ENCODE measurements at places on chromosomes 2 and 18. TPM values are rescaled to one million over a fixed set of nuclear protein-coding genes. Genes with fewer than 3 reads are reported as not detected.
A peak's percentile ranks its signal among the peaks of the same experiment; 100 is the strongest.

GRCh38 chr2:237733677-237734300 is 64.8 kb upstream of the RBM44 start:
- peaks cover 27% of the 10 kb centered on the region for H3K36me3 ChIP-seq
- H3K4me3 ChIP-seq: no peak overlapping the region
- H3K4me1 ChIP-seq: peaks cover 24% of the 10 kb centered on the region

DNA sequence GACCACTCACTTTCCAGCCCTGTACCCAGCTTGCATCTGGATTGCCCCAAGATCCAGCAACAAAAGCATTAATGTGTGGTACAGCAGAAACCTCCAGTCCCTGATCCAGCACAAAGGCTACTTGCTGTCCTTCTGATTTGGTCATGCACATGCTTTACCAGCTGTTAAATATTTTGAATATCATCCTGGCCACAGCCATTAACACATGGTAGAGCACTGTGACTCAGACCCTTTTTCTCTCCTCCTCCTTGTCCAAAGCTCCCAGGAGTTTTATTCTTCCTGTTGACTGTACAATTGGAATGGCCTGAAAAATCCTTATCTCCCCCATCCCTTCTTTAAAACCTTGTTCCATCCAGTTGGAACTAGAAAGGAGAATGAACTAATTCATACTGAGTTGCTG is 419.7 kb upstream of the TNP1 start:
- H3K4me3 ChIP-seq: no peak overlapping the region
- no peak for DNase-seq
- H3K27ac ChIP-seq: no peak overlapping the region

DNA sequence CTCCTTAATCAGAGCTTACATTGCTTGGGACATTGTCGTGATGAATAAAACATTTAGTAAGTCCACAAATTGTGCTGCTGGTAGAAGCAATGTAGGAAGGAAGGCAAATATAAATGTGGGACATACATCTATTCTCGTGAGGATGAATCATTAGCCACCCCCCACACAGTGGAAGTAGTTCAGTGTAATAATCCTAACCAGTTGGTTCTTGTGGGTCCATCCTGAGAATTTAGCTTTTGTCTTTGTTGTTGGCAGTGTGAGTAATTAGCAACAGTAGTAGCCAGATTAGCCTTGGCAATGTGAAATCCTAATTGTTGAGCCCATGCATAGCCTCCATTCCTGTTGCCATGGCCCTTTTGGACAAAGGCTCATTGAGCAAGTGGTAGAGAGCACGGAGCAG is 532.1 kb downstream of the FBXO15 start:
- no peak overlapping the region for H3K4me3 ChIP-seq
- no peaks in the 10 kb centered on the region for H3K36me3 ChIP-seq
- no peak overlapping the region for H3K27ac ChIP-seq
- H3K4me1 ChIP-seq: no peaks in the 10 kb centered on the region
- H3K27me3 ChIP-seq: no peaks in the 10 kb centered on the region
- DNase-seq: no peak

MERTK gene
- 0.88 TPM for total RNA-seq

DNA sequence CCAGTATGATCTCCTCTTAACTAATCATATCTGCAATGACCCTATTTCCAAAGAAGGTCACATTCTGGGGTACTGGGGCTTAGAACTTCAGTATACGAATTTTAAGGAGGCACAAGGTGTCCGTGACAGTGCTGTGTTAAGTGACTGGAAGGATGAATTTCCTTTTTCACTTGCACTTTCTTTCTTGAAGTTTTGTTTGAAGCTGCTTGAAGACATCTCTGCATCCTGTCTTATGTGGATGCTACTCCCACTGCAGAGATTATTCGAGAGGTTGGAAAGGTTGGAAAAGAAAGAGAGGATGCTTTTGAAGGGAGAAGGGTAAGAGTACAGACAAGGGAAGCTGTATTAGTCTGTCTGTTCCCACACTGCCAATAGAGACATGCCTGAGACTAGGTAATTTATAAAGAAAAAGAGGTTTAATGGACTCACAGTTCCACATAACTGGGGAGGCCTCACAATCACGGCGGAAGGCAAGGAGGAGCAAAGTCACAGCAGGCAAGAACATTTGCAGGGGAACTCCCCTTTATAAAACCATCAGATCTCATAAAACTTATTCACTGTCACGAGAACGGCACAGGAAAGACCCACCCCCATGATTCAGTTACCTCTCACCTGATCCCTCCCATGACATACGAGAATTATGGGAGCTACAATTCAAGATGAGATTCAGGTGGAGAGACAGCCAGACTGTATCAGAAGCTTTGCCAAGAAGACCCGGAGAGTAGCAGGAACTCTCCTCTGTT is 3.6 kb upstream of the RNF144A start:
- peak; percentile 61 for DNase-seq
- H3K27me3 ChIP-seq: no peaks in the 10 kb centered on the region
- H3K4me3 ChIP-seq: peak overlapping the region; percentile 6

SKOR2 gene
- total RNA-seq: not detected

DNA sequence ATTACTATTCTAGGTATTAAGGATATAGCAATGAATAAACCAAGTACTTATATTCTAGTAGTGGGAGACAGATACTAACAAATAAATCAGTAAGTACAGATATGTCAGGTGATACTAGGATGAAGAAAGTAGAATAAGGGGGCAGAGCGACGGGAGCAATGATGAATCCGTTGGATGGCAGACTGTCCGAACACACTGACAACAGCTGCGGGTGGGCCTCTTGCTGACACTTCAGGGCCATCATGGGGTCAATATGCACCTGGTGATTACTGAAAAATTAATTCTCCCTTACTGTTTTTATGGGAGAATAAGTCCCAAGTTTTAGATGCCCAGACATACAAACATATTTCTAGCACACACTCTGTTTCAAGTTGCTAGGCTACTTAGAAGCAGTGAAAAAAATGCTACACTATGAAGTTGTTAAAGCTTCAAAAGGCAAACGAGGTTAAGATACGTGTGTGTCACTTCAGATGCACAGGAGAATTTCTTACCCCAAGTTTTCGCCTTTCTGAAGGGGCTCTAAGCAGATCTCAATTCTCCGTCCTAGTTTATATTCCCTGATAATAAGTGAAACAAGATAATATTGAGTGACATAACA is 78.7 kb downstream of the USP40 start:
- no peak overlapping the region for H3K27ac ChIP-seq
- H3K4me3 ChIP-seq: no peak overlapping the region
- no peaks in the 10 kb centered on the region for H3K4me1 ChIP-seq
- DNase-seq: no peak
- peaks cover 8% of the 10 kb centered on the region for H3K36me3 ChIP-seq

HRH4 gene
- not detected for total RNA-seq

GRCh38 chr18:30163573-30163972 is 879.0 kb downstream of the DSC3 start:
- no peak overlapping the region for H3K27ac ChIP-seq
- H3K27me3 ChIP-seq: no peaks in the 10 kb centered on the region
- H3K4me1 ChIP-seq: no peaks in the 10 kb centered on the region
- H3K4me3 ChIP-seq: no peak overlapping the region

DNA sequence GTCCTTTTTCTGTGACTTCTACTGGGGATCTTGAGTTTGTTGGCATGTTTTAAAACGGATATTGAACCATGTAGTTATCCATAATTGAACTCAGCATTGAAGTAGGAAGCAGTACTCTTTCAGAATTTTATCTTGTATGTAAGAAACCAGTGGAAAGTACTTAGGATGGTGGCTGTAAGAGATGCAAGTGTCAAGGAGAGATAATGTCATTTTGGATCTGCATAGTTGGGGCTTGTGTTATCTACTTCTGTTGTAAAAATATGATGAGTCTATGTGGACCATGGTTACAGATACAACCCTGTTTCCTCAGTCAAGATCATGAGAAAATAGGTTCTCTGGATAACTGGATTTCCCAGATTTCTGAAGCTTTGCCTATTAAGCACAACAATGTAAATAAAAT is 113.7 kb downstream of the NAB1 start:
- H3K36me3 ChIP-seq: no peaks in the 10 kb centered on the region
- peaks cover 6% of the 10 kb centered on the region for H3K4me1 ChIP-seq
- no peak overlapping the region for H3K27ac ChIP-seq
- DNase-seq: no peak
- H3K4me3 ChIP-seq: no peak overlapping the region

INHBB gene
- total RNA-seq: not detected

TEKT4 gene
- not detected for total RNA-seq

DNA sequence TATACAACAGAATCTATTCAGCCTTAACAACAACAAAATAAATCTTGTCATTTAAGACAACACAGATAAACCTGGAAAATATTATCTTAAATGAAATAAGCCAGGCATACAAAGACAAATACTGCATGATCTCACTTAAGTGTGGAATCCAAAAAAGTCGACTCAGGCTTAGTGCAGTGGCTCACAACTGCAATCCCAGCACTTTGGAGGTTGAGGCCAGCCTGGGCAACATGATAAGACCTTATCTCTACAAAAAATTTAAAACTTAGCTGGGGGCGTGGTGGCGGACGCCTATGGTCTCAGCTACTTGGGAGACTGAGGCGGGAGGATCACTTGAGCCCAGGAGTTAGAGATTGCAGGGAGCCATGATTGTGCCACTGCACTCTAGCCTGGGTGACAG is 75.2 kb upstream of the RNU4ATAC start:
- no peak overlapping the region for H3K27ac ChIP-seq
- H3K4me1 ChIP-seq: no peaks in the 10 kb centered on the region
- no peaks in the 10 kb centered on the region for H3K27me3 ChIP-seq
- peaks cover 34% of the 10 kb centered on the region for H3K36me3 ChIP-seq

DNA sequence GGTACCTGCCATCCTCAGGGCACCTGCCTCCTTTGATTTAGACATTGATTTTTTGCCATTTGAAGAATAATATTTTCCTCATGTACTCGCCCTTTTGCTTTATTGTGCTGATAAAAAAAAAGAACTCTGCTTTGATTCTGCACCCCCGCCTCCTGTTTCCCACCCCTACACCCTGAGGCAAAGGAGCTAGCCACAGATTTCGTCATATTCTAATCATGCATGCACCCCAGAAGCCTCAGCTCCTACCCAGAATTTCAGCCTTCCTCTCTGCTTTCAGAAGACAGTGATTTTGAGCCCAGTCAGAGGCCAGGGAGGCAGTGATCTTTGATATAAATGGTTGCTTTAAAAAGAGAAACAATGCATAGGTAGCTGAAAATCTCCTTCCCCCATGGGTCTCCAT is 329.0 kb downstream of the PTPRM start:
- H3K36me3 ChIP-seq: no peaks in the 10 kb centered on the region
- no peak overlapping the region for H3K27ac ChIP-seq
- no peaks in the 10 kb centered on the region for H3K4me1 ChIP-seq
- H3K27me3 ChIP-seq: no peaks in the 10 kb centered on the region
- no peak overlapping the region for H3K4me3 ChIP-seq

DNA sequence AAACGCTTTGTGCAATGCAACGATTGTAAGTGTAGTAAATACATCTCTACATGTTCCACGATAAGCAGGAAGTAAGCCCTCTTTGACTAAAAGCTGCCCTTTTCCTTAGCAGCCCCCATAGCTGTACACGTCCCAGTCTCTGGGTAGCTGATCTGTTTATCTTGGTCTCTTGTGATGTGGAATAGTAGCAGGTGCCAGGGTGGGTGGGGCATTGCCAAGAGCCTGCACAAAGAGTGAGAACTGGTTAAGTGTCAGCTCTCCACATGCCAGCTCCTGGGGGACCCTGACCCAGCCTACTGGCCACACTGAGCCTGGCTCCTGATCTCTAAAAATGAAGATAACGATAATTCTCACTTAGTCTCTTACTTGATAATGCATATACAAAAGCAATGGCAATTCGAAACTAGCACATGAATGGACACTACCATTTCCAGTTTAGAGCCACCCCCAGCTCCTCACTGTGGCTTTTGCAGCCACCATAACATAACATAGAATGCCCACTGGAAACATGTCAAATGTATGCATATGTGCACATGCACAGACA is 92.3 kb downstream of the MYT1L start:
- H3K27ac ChIP-seq: no peak overlapping the region
- no peaks in the 10 kb centered on the region for H3K4me1 ChIP-seq
- DNase-seq: no peak
- no peaks in the 10 kb centered on the region for H3K27me3 ChIP-seq

DNA sequence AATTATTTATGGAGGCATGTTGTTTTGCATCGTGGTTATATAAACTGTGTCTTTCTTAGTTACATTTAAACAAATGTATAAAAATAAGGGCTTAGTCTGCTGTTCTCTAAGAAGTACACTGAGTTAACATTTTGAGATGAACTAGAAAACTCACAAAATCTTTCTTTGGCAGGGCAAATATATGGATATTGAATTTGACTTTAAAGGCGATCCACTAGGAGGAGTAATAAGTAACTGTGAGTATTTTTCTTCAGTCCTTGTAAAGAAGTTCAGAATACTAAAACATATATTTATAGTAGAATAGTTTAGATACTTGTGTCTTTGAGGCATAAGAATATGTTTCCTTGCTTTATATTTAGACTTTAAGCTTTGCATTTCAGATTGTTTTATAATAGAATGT is 104.8 kb downstream of the MYO1B start:
- H3K4me3 ChIP-seq: no peak overlapping the region
- H3K27ac ChIP-seq: no peak overlapping the region
- DNase-seq: no peak
- no peaks in the 10 kb centered on the region for H3K36me3 ChIP-seq
- H3K27me3 ChIP-seq: no peaks in the 10 kb centered on the region
- H3K4me1 ChIP-seq: no peaks in the 10 kb centered on the region

DNA sequence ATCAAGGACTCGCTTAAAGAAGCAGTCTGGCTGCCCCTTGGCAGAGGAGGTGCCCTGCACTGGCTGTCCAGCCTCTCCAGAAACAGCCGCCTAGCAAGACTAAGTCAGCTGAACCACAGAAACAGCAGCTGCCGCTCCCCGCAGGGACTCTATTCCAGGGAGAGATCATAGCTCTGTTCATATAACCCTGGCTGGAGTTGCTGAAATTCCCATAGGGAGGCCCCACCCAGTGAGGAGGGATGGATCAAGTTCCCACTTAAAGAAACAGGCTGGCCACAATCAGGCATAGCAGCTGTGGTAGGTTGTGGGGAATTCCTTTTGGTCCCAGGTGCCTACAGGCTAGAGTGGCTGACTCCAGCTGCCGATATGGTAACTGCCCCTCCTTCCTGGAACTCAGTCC is 74.2 kb upstream of the MC4R start:
- no peak overlapping the region for H3K4me3 ChIP-seq
- no peaks in the 10 kb centered on the region for H3K4me1 ChIP-seq
- no peaks in the 10 kb centered on the region for H3K27me3 ChIP-seq
- no peaks in the 10 kb centered on the region for H3K36me3 ChIP-seq

GRCh38 chr18:58049000-58049688 is 5.1 kb downstream of the NEDD4L start:
- no peak overlapping the region for H3K27ac ChIP-seq
- no peak for DNase-seq
- H3K4me3 ChIP-seq: no peak overlapping the region
- H3K27me3 ChIP-seq: no peaks in the 10 kb centered on the region
- no peaks in the 10 kb centered on the region for H3K36me3 ChIP-seq

DNA sequence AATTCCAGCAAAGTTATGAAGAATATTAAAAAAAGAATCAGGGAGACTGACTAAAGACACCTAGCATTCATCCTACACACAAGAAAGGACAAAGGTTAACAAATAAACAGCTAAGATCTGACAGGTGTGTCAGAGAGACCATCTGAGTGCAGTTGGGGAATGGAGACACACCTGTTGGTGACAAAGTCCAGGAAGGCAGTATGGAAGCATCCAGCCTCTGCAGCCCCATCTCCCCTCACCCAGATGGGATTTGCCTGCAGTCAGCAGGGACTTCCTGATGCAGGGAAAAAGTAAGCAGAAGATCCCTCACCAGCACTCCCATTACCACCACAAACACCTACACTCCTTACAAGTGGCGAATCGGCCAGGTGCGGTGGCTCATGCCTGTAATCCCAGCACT is 37.9 kb downstream of the USP34 start:
- H3K27me3 ChIP-seq: no peaks in the 10 kb centered on the region
- H3K4me3 ChIP-seq: no peak overlapping the region
- no peak for DNase-seq
- H3K4me1 ChIP-seq: peaks cover 33% of the 10 kb centered on the region
